ENCODE measurements at places on chromosomes 6 and 20.

GRCh38 chr20:14337400-14338171 lies at the start of gene FLRT3:
Gene FLRT3 (minus strand): TSS chr20:14337612. CDS start chr20:14327506, 10,106 bp downstream.
- DNase-seq: peak; percentile 87

- no peak for DNase-seq
Observed at GRCh38 chr6:118736440-118736839, 85.0 kb upstream of the CEP85L start.

GRCh38 chr20:59672576-59672975 lies 68.2 kb downstream of the PHACTR3 start:
- no peak for DNase-seq

- no peak for DNase-seq
Observed at GRCh38 chr6:150406948-150407347, 38.1 kb downstream of the IYD start.
